ENCODE measurements at places on chromosomes 4 and X.
A peak's percentile ranks its signal among the peaks of the same experiment; 100 is the strongest.

DNA sequence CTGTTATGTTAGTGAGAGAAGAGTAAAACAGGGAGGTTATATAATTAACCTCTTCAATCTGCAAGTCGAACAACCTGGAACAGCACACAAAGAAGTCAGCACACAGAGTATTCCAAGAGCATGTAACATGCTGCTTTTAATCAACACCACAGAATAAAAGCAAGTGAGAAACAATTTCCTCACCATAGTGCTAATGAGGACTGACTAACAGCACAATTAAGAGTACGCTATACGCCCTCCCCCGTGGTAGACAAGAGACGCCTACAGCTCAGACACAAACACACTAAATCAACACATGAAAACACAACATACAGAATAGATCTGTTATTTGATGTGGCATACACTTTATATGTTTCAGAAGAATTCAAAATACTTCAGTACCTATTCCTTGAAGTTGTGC, 103.0 kb downstream of the PPP3CA start:
- DNase-seq: no peak

GRCh38 chr4:109912706-109913595, at the start of gene EGF:
EGF (plus strand) TSS chr4:109912883; CDS start chr4:109913336, 453 bp downstream.
- no peak for DNase-seq

- no peak for DNase-seq
Observed at GRCh38 chrX:15864023-15864422, 9.4 kb upstream of the AP1S2 start.

GRCh38 chrX:153772316-153773217, 8.3 kb upstream of the SRPK3 start:
- no peak for DNase-seq

DNA sequence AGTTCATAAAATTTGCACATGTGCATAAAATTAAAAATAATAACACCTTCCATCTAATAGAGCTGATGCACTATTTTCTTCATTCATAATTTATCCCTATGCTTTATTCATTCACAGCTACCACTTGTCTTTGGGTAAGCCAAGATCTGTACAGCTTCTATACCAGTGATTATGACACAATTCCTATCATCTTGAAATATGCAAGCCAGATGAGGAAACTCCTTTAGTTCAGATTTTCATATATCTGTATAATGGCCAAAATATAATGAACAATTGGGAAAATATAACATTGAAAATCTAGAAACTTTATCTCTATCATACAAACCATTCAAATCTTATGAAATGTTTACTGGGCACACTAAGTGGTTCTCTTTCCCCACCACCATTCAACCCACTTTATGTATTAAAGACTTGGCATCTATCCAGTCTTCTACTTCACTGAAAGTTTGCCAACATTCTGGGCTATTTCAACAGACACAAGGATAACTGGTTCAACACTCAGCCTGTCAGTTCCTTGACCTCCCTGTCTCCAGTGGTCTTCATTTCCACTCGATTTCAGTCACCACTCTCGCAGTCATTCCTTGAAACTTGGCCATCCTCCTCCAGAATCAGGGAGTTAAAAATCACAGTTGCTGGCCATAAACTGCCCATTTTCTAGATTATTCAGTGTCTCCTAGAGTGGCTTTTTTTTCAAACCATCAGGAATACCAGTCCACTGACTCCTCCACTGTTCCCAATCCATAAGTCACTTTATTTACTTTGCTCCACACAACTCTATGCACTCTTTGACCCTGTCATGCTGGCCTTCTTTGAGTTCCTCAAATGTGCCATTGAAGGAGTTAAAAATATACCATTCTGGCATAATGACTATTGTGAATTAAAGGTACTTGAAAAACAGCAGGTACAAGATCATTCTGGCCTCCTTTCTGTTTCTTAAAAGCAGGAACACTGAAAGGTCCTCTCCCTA, 85.5 kb downstream of the CAMK2D start:
- no peak for DNase-seq

DNA sequence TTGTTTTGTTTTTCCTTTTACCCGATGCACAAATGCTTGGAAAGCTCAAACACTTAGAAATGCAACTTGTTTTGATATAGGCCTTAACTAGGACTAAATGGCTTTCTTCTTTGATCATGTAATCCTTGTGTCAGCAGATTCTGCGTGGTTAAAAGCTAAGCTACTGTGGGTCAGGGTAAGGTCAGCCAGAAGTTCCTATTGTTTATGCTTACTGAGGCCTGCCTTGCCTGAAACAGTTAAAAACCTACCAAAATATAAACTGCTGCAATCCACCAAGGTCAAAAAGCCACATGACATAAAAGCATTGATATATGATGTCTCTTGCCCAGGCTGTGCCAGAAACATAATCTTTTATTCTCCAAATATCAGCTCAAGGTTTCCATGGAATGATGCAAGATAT, 223.4 kb downstream of the FAM47B start:
- no peak for DNase-seq

GRCh38 chr4:41622787-41623186, 84.8 kb downstream of the LIMCH1 start:
- DNase-seq: no peak

- DNase-seq: no peak
Observed at GRCh38 chrX:55011294-55011693, 11.1 kb downstream of the APEX2 start.

DNA sequence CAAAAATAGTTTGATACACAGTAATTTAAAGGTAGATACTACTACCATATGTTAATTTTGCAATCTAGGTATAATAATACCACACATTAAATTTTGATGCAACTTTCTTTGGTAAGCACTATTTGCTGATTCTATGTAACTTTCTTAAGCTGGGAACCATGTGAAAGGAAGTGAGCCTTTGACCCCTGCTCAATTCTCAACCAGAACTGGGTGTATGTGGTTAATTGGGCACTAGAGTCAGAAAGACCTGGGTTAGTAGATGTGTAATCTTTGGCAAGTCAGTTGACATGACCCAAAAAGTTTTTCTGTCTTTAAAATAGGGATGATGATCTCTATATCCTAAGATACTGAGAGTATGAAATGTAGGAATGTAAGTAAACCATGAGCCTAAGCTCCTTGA, 22.4 kb downstream of the TLR2 start:
- no peak for DNase-seq

GRCh38 chrX:68503836-68504636, 5.2 kb downstream of the YIPF6 start:
- peak; percentile 33 for DNase-seq

DNA sequence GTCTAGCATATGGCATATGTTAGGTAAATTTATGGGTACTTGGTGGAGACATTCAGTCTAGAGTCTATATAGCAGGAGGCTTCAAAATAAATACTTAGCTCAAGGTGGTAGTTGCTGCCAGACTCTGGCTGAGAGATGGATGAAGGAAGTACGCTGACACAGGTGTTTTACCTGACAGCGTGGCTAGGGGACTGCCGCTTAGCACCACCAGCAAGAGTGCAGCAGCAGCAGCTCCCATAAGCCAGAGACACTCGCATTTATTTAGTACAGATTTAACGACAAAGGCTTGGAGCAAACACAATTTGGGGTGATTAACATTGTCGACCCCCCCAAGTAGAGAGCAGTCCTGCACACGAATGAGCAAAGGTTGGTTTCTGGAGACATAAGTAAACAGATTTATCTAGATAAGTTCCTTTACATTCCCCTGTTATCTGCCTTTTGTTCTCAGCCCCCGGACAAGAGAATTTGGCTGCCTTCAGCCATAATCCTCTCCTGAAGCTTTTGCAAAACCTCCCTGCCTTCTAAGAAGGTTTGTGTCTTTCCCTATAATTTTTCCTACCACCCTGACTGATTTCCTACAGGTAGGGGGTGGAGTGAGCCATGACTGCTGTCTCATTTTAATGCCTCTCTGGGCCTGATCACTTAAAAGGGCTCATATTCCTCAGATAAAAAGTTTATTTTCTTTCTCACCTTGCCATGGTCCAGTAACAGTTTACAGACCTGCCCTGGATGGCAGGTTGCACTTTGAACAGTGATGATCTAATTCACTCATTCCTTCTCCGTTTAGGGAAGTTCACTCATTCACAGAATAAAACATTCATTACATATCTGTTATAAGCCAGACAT, 64.6 kb downstream of the RHOH start:
- DNase-seq: no peak

GRCh38 chrX:13898083-13898482, 81.2 kb upstream of the GPM6B start:
- no peak for DNase-seq

GRCh38 chrX:45956191-45956870, 588.9 kb downstream of the ZNF674 start:
- no peak for DNase-seq

GRCh38 chrX:71953391-71953790, 42.7 kb downstream of the NHSL2 start:
- no peak for DNase-seq

DNA sequence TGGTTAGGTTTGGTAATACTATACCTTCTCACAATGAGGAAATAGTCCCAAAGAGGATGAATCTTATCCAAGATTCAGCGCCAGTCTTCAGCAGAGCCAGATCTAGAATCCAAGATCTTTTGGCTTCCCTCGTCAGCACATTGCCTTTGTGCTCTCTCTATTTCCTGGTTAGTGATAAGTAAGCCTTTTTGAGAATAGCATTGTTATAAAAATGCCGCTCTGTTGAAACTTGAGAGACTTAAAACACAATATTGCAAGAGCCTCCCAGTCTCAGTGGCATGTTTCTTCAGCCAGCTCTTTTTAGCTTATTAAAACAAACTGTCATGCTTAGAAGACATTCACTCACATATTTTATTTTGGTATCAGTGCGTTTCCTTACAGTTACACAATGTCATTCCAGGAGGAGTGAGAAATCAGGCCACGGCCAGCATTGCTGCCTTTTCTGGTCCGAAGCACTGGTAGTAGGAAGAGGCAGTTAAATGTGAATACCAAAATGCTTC, 141.4 kb downstream of the KLHL8 start:
- no peak for DNase-seq

DNA sequence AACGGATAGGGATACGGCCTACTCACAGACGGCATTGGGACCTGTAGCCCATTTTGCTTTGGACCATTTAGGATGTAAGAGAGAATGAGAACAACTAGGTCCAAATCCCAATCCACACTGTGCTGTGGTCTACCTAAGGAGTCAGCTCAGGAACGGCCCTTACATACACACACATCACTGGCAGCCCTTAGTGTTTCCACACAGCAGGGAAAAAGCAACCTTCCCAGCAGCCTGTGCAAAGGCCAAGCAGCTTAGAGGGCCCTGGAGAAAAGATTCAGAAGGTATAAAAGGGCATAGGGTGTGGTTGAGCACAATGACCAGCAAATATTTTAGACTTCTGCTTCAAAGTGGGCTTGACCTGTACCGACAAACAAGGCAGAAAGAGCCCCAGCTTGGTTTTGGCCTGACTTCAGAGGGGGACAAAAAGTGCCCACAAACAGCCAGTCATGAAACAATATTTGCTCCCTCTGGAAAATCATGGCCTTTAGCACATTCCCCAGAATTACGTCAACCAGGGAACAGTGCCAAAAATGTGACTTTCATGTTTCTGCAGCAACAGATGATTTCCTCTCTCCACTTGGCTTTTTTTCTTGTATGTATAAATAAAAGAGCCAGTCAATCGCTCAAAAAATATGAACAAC, 359.5 kb upstream of the FGF16 start:
- no peak for DNase-seq

- DNase-seq: no peak
Observed at GRCh38 chr4:182400790-182401189, 157.6 kb downstream of the TENM3 start.

GRCh38 chr4:145388043-145388442, 93.6 kb upstream of the SMAD1 start:
- DNase-seq: no peak

DNA sequence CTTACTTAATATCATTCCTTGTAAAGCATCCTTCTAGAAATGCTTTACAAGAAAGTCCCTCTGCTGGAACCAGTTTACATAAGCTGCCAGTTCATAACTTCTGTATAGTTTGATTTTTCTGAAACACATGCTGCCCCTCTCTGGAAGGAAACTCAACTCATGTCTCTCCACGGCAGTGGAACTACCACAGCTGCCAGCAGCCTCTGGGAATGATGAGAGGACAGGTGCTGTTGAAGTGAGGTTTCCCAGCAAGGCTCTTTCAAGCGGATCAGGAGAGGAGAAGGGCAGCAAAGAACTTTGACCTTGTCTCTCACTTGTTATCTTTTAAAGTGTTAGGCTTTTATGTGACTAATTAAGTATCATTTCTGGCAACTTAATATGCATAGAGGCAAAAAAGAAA, 7.3 kb downstream of the GRPR start:
- DNase-seq: no peak

- DNase-seq: no peak
Observed at GRCh38 chr4:76072760-76073159, 1.7 kb upstream of the ART3 start.

GRCh38 chrX:7055386-7056137, 92.0 kb upstream of the STS start:
- no peak for DNase-seq

GRCh38 chrX:26253526-26253925, 37.6 kb downstream of the MAGEB5 start:
- DNase-seq: no peak

GRCh38 chrX:102846544-102847236, 90.4 kb upstream of the RAB40AL start:
- no peak for DNase-seq

DNA sequence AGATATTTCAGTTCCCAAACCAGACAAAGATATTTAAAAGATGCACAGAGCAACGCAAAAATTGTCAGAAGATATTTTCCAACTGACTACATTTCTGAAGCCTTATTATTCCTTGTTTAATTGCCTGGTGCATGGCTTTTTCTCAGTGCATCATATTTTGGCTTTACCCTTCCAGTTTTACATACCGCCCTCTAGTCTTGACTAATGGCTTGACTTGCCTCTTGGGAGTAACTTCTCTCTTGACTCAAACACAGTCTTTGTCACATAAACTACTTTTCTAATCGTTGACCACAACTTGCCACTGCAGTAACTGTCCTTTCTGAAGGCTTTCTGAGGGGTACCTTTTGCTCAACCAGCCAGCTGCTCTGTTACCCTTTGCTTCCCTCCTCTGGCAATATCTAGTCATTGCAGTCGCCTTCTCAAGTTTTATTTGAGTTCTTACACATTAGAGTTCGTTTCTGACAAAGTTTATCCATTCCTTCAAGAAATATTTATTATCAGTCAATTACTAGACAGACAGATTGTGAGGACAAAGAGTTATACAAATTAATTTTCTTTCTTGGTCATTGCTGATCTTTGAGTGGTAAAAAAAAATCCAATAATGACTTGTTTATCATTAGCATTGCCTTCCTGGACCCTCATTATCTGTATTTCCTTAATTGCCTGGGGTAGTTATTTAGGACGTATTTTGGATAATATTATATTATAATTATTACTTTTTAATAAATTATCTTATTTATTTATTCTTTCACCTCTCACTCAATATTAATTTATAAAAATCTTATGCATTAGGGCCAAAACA, 506.9 kb upstream of the PCDH10 start:
- DNase-seq: no peak

- no peak for DNase-seq
Observed at GRCh38 chrX:29044423-29045184, 457.4 kb downstream of the IL1RAPL1 start.

DNA sequence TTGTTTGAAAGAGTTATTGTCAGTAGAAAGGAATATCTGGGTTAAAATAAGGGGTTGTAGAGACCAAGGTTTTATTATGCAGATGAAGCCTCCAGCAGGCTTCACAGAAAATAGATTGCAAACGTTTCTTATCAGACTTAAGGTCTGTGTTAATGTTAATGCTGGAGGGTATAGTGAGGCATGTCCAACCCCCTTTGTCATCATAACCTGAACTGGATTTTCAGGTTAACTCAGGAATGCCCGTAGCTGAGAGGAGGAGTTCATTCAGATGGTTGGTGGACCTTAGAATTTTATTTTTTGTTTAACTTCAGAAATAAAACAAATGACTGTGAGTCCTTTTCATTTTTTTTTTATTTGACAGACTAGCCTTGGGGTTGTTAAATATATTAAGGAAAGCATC, 354.1 kb downstream of the GPM6A start:
- DNase-seq: no peak

All from central memory CD4-positive, alpha-beta T cell (primary cell).